ENCODE measurements at places on chromosomes 5 and 9.

- no peak for DNase-seq
These were observed 43.7 kb downstream of the RASGRF2 start for GRCh38 chr5:81003811-81004386.

GRCh38 chr9:95644377-95644776, 127.6 kb upstream of the PTCH1 start:
- no peak for DNase-seq

GRCh38 chr5:102888483-102888882, 133.4 kb downstream of the PAM start:
- no peak for DNase-seq

DNA sequence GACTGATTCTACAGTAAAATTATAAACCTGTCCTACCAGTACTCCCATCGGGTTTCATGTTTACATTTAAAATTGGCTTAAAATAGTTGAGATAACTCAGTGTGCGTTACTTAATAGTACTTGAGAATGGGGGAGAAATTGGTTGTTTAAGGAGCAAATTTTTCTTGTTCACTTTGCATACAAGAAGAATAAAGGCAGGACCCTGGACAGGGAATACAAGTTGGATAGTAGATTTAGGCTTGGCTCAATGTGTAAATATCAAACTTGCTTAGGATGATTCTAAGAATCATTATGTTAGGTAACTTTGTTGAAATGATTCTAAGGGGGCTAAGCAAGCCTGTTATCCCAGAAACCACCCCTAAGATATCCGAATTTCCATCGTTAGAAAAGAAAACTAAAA, 448.4 kb upstream of the TLE4 start:
- DNase-seq = no peak

- DNase-seq = no peak
These were observed 128.7 kb downstream of the CEP120 start for GRCh38 chr5:123294544-123294943.

- DNase-seq = no peak
These were observed 85.0 kb upstream of the TAF11L2 start for GRCh38 chr5:17412760-17413671.

GRCh38 chr9:78064075-78064474, 32.5 kb upstream of the GNAQ start:
- DNase-seq = no peak

DNA sequence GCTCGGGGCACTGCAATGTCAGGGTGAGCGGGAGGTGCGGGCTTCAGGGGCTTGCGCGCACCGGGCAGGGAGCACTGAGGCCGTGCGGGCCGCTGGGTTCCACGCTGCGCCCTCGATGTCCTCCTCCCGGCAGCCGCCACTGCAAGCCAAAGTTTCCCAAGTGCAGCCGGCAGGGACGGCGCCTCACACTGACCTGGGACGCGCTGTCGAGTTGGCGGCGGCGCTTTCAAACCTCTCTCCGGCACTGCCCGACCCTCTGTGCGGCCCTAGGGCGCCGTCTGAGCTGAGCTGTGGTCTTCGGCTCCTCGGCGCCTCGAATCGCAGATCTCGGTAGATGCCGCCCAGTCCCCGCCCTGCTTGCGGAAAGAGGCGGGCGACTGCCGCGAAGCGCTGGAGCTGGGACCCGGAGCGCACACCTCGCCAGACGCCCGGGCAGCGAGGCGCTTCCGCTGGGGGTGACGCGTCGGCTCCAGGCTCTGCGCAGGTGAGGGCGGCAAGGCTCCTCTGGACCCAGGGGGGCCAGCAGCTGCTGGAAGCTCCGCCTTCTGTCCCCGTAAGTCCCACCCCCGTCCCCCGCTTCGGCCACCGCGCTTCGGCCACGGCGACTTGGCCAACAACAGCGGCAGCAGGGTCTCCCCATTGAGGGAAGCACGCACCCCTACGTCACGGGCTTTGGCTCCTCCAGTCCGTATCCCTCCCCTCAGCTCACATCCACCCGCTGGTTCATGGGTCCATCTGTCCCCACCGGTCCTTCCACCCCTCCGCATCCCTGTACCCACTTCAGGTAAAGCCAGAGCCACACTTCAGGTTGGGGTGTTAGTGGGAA, at the start of gene ANKRD34B:
TSS of gene ANKRD34B (minus strand) at position 320 of the 826 bp plus-strand sequence. CDS start 10,261 bp downstream, outside the sequence.
- no peak for DNase-seq

GRCh38 chr9:3032898-3033297, 189.0 kb upstream of the PUM3 start:
- no peak for DNase-seq

DNA sequence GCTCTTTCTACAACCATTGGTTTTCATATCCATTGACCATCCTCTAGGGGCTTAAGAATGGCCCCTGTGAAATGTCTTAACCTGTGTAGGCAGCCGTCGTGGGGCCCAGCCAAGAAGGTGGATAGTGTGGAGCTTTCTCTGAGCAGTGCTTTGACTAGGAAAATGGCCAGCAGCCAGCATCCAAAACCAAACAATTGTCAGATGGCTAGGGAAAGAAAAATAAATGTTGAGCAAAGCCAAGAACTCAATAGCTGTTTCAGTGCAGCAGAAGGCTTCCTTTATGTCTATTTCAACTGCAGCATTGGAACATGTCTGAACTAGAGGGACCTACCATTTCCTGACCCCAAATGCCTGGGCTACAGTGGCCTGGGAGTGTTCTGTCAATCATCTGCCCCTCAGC, 374.9 kb downstream of the TLE4 start:
- no peak for DNase-seq

Data from NCI-H2107 (cell line).